ENCODE measurements at places on chromosomes 3 and 15. TPM values are rescaled to one million over a fixed set of nuclear protein-coding genes. Genes with fewer than 3 reads are reported as not detected.

SLC28A2 gene
- not detected for total RNA-seq

UBE3A gene
- 42.3 TPM for total RNA-seq

GOLGA8M gene
- total RNA-seq = 1.3 TPM

- DNase-seq = no peak
Observed at GRCh38 chr15:85443046-85443445, 62.6 kb downstream of the AKAP13 start.

- DNase-seq = no peak
Observed at GRCh38 chr3:172034786-172035685, 4.3 kb upstream of the FNDC3B start.

DNA sequence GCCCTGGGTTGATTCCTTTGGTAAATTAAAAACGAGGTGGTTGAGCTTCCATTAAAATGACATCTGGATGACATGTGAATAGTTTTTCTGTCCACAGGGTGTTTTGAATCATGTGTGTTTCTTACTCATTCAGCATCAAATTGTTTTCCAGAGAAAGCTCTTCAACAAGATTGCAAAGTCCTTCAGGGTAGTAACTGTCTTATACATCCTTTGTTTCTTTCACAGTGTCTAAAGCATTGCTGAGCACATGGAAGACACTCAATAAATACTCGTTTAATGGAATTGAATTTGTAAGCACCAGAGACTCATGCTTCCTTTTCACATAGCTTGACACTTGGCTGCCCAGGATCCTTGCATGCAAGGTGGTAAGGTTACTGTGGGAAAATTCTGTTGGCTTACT lies 223.1 kb upstream of the CNTN6 start:
- no peak for DNase-seq

GRCh38 chr15:34837246-34838016 lies 42.1 kb upstream of the ACTC1 start:
- peak; percentile 92 for DNase-seq

- DNase-seq = peak; percentile 18
Observed at GRCh38 chr3:37601832-37602231, 259.8 kb upstream of the CTDSPL start.

- DNase-seq = no peak
Observed at GRCh38 chr3:79015854-79016253, 751.9 kb downstream of the ROBO1 start.

GRCh38 chr3:141644931-141645330 lies 93.2 kb upstream of the RNF7 start:
- DNase-seq = peak; percentile 72
